Frontal cortex (tissue), 4 donors: ENCODE measurements at places on chromosomes 6 and 20.

GRCh38 chr6:1129131-1129530 lies 182.8 kb upstream of the FOXQ1 start:
- no peak for DNase-seq

DNA sequence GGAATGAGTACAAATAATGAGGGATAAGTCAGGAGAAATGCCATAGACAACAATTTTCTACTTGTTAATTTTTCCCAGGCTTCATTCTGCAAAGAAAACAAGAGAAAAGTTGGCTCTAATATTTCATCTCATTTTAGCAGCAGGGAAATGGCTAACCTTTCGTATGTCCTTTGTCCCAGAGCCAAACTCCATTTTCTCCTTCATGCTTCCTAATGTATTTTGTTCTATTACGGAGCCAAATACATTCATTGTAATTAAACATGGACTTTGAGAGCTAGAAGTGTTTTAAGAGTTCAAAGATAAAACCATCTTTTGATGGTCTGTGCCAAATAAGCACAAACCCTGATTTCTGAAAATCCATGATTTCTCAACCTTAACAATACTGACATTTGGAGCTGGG lies 136.9 kb downstream of the PTCHD4 start:
- no peak for DNase-seq

GRCh38 chr20:32366380-32366779 lies 8.2 kb downstream of the ASXL1 start:
- no peak for DNase-seq

GRCh38 chr6:21893793-21894192 lies 300.2 kb downstream of the SOX4 start:
- DNase-seq: no peak

DNA sequence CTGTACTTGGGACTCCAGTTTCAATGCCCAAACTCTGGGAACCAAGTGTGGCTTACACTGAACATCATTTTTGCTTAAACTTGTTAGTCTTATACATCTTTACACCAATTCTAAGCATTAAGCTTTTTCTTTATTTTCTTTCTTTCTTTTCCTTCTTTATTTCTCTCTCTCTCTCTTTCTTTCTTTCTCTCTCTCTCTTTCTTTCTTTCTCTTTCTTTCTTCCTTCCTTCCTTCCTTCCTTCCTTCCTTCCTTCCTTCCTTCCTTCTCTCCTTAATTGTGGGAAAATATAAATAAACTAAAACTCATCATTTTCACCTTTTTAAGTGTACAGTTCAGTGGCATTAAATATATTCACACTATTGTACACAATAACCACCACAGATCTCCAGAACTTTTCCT lies 31.6 kb upstream of the HLA-DQA2 start:
- DNase-seq: no peak

DNA sequence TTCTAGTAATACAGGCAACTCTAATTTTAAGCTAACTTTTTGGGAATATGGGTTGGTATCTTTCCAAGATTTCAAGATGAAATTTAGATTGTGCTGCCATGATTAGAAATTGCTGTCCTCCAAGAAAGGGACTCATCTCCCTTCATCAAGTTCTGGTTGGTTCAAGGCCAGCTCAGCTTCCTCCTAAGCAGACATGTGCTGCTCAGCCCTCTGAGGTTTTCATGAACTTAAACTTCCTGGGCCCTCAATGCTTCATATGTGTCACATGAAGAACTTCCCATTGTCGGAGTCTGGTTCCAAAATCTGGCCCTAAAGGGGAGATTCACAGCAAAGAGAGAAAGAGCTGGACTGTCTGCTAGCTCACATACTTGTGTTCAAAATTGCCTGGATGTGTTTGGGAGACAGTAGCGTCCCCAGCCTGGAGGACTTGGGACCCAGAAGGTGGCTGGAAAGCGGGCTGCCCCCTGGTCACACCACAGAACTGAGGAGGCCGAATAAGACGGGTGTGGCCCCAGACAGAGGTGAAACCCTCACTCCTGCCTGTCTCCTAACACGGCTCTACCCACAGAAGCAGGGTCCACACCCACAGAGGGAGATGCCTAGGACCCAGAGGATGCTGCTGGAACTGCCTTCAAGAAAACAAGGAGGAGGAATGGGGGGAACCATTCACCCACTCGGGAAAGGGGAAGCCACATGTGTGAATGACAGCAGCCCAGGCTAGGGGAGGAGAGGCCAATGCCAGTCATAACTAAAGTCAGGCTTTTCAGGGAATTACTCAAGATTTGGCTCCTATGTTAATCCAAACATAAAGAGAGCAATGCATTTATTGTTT lies 54.3 kb upstream of the GPR31 start:
- DNase-seq: no peak

GRCh38 chr20:51506527-51507215 lies 35.8 kb downstream of the NFATC2 start:
- DNase-seq: no peak

GRCh38 chr6:150694889-150695288 lies 95.2 kb downstream of the PLEKHG1 start:
- no peak for DNase-seq

DNA sequence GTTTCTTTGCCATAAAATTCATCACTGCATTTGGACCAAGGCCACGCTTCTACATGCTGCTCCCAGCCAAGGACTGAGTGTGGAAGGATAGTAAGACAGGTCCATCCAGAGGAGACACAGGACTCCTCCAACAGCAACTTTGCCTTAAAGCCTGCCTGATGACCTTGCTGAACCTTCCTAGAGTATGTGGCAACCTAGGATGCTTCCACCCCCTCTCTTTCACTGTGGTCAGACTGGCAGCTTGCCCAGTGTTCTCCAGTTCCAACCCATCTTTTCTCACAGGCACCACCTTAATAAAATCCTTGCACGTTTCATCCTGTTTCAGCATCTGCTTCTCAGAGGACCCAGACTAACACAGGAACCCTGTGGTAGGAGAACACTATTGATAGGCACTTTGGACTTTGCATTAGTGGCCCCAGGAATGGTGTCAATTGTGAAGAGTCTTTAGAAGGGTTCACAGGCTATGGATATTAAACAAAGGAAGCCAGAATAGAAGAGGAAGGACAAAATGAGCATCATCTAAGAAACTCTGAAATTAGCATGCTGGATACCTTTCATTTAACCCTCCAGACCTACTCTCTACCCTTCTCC lies 2.4 kb upstream of the PKHD1 start:
- DNase-seq: no peak
